ENCODE measurements at places on chromosomes 4 and X.

- no peak for DNase-seq
Observed at GRCh38 chr4:182510836-182511235, 267.6 kb downstream of the TENM3 start.

- DNase-seq, result no peak
Observed at GRCh38 chr4:155822572-155822971, 43.5 kb downstream of the ASIC5 start.

GRCh38 chr4:40003986-40004385 is 26.3 kb upstream of the PDS5A start:
- DNase-seq, result no peak

- DNase-seq, result no peak
Observed at GRCh38 chrX:37871626-37872302, 24.4 kb upstream of the DYNLT3 start.

DNA sequence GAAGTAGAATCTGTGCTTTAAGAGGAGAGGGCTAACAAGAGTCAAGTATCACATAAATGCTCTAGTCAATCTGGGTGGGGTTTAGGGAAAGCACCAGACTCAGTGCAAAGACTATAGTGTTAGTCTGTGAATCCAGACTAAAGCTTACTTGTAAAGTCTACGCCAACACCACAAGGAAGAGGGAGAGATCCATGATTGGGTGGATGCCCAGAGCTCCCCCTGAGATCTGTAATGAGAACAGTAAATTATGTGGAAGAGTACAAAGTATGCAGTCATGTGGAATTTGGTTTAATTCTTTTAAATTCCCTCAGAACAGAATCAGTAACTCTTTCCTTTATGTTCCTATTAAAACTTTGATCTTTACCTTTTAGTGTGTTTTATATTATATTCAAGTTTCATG is 354.7 kb upstream of the SPANXN4 start:
- no peak for DNase-seq

DNA sequence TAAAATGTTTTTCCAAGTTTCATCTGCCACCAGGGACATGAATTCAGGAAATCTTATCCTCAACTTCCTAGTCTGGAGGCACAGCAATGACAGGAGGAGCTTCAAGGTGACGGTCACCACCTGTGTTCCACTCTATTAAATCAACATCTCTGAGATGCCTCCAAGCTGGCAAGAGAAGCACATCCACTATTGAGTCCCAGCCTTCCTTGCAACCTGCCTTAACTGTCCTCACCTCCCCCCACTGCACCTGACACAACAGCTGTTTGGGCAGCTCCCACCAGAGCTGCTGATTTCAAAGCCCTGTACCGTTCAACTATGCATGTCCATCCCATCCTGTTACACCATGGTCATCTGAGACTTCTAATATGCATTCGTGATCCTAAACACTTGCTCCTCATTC is 123.4 kb downstream of the COL25A1 start:
- no peak for DNase-seq

DNA sequence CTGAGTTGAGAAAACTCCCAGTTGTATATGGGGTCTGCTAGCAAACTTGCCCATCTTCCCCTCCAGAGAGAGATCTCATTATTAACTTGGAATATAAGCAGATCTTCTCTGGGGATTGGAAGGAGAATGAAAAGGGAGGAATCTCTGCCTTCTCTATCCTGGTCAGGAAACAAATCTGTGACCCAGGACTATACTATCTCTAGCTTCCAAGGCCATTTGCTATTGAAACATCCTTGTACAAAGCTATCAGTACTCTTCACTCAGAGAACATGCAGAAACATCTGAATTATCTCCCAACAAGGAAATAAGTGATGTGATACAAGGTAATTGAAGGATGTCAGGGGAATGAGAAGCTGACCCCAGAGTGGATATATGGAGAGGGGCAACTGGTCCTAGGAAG is 183.8 kb downstream of the FRMPD4 start:
- DNase-seq, result no peak

DNA sequence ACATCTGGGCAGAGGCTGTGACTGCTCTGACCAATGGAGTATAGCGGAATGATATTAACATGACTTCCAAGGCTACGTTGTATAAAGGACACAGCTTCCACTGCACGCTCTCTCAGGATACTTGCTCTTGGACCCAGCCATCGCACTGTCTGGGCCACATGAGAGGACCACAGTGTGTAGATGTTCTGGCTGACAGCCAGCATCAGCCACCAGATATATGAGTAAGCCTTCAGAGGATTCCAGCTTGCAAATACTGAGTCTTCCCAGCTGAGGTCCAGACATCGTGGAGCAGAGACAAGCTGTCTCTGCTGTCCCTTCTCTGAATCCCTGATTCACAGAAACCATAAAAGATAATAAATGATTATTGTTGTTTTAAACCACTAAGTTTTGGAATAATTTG is 146.8 kb upstream of the USP9X start:
- no peak for DNase-seq

DNA sequence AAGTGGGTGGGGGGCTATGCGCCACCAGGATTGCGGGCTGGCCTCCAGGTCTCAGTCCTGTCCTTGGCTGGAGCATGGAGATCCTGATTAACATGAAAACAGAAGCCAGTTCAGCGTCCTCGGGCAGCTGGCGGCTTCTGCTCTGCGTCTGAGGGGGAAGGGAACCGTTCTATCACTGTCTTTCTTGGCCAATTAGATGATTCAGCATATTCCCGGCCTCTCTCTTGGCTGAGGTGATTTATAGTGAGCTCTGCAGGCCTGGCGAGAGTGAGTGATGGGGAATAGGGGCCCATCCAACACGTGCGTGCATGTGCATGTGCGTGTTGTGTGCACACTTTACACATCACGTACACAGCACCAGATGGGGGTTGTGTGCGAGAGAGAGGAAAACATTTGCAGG is 145.8 kb upstream of the ATP6AP2 start:
- no peak for DNase-seq

DNA sequence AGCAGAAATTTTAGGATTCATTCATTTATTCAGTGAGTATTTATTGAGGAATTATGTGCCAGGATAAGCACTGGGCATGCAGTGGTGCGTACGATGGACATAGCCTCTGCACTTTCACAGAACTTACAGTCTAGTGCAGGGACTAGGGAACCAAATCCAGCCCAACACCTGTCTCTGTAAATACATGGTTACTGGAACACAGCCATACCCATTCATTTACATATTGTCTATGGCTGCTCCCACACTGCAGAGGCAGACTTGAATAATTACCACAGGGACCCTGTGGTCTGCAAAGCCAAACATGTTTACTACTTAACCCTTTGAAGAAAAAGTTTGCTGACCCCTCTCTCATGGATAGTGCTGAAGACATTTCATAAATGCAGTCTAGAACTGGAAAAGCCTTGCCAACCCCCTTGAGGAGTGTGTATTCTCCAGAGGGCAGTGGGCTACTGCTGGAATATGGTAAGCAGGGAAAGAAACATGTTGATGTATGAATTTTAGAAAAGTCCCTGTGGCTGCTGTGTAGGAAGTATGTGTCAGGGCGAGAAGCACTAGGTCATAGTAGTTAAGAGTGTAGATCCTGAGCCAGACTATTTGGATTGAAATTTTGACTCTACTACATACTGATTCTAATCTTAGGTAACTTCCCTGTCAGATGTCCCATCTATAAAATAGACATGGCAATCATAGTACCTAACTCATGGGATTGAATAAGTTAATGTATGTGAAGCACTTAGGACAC is 75.5 kb downstream of the GALNT7 start:
- no peak for DNase-seq

- peak; percentile 46 for DNase-seq
Observed at GRCh38 chrX:11787564-11787963, 29.5 kb downstream of the MSL3 start.

GRCh38 chr4:39045827-39046221 is 13.6 kb upstream of the TMEM156 start:
- DNase-seq, result no peak

- no peak for DNase-seq
Observed at GRCh38 chr4:14897217-14897616, 105.1 kb upstream of the CPEB2 start.

- DNase-seq, result no peak
Observed at GRCh38 chr4:6062133-6062532, 43.9 kb upstream of the C4orf50 start.

- DNase-seq, result no peak
Observed at GRCh38 chr4:90546114-90546513, 418.9 kb downstream of the CCSER1 start.

DNA sequence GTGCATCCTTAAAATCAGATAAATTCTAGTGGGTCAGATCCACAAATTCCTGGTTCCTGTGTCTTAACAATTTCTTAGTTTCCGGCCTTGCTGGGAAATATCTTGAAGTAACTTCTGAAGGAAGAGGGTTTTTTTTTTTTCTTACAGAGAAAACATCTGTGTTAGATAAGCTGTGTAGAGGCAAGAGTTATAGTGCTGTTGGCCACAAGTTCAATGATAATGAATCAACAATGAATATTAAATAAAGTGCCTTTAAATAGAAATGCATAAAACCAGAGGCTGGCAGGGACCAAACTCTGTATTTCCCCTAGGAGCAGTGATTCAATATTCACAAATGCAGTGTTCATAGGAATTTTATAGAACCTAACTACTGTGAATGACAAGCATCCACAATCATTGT is 711.9 kb upstream of the ATOH1 start:
- no peak for DNase-seq

DNA sequence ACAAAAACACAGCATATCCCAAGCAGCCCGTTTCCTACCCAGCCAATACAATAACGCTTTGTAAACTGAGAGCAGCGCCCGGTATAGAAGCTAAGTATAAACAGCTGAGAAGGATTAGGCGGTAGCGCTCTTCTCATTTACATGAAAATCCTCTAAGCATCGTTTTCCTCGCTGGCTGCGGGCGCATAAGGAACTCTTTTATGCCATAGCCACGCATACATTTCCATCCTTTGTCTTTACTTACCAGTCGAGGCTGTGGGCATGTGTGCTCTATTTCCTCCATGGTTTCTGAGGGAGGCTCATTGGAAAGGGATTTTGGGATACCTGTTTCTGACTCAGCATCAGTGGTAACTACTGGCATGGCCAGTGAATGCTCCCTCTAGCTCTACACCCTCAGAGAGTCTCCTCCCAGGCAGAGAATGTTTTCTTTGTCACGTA is 383 bp downstream of the PCYT1B start:
- DNase-seq, result no peak

DNA sequence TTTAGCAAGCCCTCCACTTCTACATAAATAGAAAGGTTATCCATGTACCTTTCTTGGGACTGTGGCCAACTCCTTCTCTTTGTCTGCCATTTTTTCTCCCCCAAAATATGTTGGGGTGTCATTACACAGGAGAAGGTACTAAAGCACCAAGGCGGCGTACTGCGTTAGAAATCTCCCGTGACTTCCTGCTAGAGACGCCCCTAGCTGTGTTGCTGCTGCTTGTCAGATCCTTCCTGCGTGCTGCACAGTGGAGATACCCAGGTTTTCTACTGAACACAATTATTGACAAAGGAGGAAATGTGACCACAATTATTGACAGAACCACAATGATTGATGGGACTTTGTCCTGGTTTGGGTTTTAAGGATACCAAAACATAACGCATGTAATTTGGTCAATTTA is 97.7 kb downstream of the EFHC2 start:
- DNase-seq, result no peak

- DNase-seq, result no peak
Observed at GRCh38 chrX:8484360-8484949, 19.8 kb downstream of the VCX3B start.

- DNase-seq, result no peak
Observed at GRCh38 chr4:3160438-3160837, 86.0 kb downstream of the HTT start.

DNA sequence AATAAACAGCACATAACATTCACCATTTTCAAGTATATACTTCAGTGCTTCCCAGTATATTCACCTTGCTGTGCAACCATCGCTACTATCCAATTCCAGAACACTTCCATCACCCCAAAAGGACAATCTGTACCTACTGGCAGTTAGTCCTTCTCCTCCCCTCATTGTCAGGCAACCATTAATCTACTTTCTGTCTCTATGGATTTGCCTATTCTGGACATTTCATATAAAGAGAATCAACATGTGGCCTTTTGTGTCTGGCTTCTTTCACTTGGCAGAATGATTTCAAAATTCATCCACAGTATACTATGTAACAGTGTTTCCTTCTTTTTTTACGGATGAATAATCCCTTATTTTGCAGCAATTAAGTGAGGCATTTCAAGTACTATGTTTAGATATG is 189.4 kb downstream of the FBXW7 start:
- DNase-seq, result no peak

DNA sequence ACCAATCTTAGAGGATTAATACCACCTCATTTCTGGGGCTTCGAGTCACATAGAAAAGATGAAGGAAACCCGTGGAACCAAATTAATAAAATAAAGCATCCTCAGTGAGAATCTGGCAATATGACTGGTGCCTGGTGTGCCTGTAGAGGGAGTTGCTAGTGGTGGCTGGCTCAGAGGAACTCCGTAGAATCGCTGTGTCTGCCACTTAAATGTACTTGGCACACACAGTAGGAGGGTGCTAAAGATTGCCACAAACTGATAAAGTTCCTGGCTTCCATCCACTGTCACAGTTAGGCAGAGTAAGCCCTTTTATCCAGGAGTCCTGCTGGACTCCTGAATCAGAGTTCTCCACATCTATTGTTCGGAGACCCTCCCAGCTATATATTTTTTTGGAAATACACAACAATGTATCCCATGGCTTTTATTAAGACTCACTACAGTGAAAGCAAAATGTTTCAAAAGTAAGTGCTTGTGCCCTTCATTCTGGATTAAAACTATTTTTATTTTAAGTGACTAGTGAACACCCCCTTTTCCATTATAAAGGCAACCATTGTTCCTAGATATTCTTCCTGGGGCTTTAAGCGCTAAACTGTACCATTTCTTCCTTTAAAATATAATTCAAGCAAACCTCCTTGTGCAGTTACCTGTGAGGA is 56.6 kb downstream of the KIF4A start:
- no peak for DNase-seq

GRCh38 chr4:168511780-168512489 is 15.1 kb downstream of the PALLD start:
- no peak for DNase-seq

GRCh38 chr4:13294961-13295605 is 189.1 kb downstream of the RAB28 start:
- DNase-seq, result no peak

GRCh38 chrX:22690116-22690515 is 309.6 kb upstream of the DDX53 start:
- DNase-seq, result no peak

GRCh38 chr4:38920186-38920585 is 52.6 kb downstream of the FAM114A1 start:
- no peak for DNase-seq

GRCh38 chrX:63270873-63271272 is 80.3 kb downstream of the SPIN4 start:
- no peak for DNase-seq

- DNase-seq, result no peak
Observed at GRCh38 chr4:87025614-87026041, 90.8 kb downstream of the AFF1 start.

GRCh38 chr4:22857411-22857810 is 164.7 kb downstream of the GBA3 start:
- no peak for DNase-seq
